ENCODE measurements at places on chromosomes 4 and X.

DNA sequence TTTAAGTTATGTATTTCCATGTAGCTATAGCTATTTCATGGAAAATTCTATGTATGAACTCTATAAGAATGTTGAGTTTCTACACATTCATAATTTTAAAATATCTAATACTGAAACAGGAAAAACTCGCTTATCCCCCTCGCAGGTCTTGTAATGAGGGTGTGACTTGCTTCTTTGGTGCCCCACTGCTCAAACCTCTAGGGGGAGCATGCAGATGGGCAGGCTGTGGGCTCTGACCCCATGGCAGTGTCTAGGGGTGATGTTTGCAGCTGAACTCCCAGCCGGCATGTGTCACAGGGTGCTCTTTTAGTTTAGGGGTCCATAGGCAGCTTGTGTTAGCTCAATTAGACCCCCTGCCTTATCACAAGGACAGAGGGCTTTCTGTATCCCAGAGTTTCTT is 1825.7 kb upstream of the ADGRL3 start:
- no peak for DNase-seq

- no peak for DNase-seq
Observed at GRCh38 chrX:48472851-48473703, 2.9 kb upstream of the FTSJ1 start.

GRCh38 chr4:182246401-182247205 is 3.4 kb downstream of the TENM3 start:
- no peak for DNase-seq

DNA sequence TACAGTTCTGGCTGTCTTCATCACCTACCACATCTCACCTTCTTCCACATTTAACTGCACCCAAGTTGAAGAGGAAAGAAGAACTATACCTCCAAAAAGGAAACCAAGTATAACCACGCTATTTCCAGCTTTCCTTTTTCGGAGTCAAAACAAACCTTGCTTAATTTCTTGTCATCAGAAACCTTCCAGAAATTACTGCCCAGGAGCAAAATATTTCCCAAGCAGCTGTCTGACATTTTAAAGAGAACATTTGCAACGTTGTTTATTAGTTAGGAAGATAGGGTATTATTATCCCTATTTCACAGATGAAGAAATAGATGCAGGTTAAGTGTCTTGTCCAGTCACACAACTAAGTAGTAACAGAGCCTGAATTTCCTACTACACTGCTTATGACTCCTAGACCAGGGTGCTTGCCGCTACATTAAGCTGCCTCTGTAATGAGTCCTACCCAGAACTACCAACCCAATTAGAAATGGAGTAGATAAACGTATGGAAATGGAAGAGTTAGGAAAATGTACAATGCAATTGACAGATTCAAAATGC is 2.2 kb upstream of the ACSL4 start:
- DNase-seq: no peak

DNA sequence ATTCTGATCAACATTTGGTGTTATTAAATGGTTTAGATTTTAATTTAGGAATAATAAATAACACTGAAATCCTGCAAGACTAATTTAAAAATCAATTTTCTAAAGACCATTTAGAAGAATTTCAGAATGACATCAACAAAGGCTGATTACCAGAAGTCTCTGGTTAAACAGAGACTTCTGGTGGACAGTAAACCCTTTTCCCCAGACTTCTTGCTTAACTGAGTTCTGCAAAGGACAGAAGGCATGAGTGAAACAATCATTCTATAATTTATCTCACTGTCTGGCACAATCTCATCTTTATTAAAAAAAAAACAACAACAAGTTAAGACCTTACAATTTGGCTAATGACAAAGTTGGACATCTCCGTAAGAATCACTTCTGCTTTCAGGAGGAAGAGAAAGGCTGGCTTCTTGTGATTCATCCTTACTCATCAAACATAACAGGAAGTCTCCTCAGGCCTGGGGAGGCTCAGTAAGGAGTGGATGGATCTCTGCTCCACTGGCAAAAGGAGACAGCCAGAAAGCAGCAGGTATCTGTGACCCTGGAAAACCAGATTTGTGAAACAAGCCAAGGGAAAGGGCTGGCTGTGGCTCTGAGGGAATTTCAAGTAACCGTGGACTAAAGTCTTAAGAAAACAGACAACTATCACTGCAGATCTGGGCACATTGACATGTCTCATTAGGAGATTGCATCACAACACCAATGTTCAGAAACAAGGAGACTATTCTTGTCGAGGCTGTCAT is 908 bp upstream of the TLR6 start:
- DNase-seq: no peak

DNA sequence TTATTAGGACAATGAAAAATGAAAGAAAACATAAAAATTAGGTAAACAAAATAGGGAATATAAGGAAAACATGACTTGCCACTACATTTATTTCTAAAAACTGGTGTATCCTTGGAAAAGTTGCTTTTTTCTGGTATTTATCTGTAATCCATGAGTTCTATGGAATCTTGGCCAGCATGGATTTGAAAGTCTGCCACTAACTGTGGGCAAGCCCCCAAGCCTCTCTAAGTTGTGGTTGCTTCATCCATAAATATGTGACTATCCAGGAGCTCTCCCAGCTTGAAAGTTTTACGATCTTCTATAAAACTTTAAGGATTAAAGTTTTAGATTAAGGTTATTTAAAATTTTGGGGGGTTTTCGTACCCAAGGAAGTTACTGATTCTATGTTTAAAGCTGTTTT is 21.8 kb downstream of the RPS6KA3 start:
- no peak for DNase-seq

GRCh38 chrX:21373637-21374162 is 518 bp upstream of the CNKSR2 start:
- DNase-seq: peak; percentile 85

DNA sequence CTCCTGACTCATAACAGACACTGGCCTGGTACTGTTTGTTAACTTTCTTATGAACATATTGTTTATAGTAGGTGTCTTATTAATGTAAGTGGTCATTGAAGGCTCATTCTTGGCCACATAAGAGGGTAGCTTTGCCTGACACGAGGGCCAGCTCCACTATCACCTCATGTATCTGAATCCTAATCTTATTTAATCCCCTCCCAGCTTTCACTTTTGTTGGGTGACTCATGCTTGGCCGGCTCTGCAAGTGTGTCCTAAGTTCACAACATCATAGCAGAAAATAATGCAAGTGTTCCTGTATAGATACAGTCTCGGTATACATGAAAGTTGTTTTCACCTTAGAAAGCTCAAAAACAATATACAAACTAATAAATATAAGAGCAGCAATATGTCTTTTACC is 283.8 kb downstream of the IQCM start:
- DNase-seq: no peak

- no peak for DNase-seq
Observed at GRCh38 chr4:172666711-172667368, 501.8 kb upstream of the GALNT7 start.

DNA sequence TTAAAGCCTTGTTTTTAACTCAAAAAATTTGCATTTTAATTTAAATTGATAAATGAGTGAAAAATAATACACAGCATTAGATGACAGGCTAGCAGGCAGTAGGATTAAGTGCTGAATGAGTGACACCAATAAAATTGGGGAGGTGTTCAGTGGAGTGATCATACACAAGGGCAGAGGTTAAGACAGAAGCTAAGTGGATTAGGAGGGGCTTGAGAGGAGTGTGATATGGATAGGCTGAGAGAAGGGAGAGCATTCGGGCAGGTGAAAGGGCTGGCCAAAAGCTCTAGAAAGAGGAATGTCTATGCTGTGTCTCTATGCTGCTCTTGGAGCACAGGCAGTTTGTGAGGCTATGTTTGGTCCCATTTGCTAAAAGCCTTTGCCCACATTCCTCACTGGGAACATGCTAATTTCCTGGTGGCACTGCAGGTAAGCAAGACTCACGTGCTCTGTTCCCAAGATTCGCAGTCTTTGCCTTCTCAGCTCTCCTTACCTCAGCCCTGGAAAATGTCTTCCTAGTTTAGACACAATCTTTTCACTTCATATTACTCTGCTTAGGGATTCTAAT is 52.8 kb upstream of the CCSER1 start:
- DNase-seq: no peak

DNA sequence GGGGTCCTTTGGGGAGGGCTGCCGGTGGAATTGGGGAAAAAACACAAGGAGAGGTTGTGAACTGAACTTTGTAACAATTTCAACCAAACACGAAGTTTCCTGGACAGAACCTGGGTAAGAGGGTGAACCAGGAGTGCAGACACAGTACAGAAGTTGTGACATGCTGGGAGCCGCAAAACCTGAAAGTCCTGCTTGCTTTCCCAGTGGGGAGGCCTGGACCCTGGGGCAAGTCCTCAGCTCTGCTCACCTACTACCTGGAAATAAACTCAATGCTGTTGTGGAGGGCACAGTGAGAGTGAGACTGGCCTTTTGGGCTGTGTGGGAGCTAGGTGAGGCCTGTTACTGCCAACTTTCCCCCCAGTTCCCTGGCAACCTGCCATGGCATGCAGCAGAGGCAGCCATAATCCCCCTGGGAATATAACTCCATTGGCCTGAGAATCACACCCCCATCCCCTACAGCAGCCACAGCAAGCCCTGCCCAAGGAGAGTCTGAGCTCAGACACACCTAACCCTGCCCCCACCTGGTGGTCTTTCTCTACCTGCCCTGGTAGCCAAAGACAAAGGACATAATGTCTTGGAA is 162.8 kb downstream of the THOC2 start:
- no peak for DNase-seq

DNA sequence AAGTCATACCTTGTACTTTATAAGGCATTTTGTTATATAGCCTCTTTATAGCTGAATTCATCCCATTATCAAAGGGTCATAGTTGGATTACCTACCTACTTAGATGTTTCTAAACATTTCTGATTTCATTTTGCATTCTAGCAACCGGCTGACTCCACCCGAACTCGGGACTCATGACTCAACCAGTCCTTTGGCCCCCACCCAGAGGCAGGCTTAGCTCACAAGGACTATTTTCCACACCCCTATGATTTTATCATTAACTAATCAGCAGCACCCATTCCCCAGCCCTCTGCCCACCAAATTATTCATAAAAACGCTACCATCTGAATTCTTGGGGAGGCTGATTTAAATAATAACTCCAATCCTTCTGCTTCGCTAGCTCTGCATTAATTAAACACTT is 79.9 kb upstream of the EGFL6 start:
- DNase-seq: no peak

- DNase-seq: no peak
Observed at GRCh38 chr4:8347660-8348059, 78.1 kb downstream of the HTRA3 start.

DNA sequence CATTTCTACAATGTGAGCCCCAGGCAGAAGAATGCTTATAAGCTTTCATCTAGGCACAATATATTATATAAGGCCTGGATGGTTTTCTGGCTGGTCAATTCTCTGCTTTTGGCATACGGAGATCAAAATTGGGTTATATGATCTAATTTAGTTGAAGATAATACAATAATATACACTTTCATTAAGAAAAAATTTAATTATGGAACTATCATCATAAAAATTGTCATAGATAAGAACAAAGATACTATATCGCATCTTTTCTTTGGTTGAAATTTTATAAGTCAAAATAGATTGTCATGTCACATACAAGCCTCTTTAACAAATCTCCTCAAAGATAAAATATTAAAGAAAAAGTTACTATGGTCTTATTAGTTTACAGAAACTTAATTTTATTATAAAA is 17.1 kb downstream of the DMD start:
- no peak for DNase-seq

- no peak for DNase-seq
Observed at GRCh38 chr4:76610751-76611547, 175.9 kb downstream of the SHROOM3 start.

DNA sequence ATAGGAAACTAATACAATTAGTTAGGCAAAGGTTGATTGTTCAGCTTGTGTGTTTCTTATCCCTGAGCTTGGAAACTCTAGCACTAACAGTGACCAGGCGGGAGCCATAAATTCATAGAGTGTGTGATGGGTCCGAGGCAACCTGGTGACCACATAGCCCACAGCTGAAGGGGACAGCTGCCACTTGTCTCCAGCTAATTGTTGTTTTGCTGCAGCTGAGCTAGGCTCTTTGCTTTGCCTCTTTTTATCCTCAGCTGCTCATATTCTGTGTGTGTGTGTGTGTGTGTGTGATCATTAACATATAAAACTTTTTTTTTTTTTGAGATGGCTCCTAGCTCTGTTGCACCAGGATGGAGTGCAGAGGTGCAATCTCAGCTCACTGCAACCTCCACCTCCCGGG is 53.2 kb downstream of the DOCK11 start:
- DNase-seq: no peak

DNA sequence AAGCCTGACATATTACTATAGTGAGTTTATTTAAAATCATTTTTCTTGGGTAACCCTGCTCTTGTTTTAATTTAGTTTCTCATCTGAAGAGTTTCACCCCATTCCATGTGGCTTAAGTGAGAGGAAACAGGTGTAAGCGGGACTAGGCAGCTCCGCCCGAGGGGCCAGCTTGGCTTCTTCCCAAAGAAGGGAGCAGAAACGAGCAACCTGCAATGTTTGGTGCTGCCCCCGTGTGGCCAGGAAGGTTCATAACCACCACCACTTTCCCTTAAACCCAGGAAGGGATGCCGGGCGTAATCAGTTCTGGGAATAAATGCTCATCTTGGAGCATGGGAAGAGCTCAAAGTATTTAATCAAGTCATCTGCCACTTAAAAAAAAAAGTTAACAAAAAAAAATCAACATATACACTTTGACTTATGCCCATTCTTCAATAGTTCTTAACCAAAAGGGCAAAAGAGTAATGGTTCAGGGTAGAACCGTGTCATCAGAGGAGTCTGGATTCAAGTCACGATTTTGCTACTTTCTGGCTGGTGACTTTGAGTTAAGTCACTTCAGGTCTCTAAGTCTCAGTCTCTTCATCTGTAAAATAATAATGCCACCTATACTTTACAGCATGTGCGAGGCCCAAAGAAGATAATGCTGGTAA is 147.9 kb downstream of the NSUN7 start:
- DNase-seq: peak; percentile 23

GRCh38 chr4:182547435-182547834 is 304.2 kb downstream of the TENM3 start:
- no peak for DNase-seq

DNA sequence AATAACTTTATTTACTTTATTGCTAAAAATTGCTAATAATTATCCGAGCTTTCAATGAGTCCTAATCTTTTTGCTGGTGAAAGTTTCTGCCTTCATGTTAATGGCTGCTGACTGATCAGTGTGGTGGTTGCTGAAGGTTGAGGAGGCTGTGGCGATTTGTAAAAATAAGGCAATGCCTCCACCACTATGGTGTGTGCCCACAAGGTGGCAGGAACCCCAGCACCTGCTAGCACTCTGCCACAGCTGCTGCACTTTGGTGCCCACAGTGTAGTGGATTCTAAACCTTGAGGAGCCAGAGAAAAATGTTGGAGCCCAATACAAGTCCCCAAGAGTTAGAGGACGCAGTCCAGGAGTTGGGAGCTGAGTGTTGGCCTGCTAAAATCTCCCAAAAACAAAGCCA is 1237.1 kb downstream of the PCDH19 start:
- no peak for DNase-seq

GRCh38 chr4:43112139-43112538 is 219.6 kb downstream of the GRXCR1 start:
- no peak for DNase-seq

- no peak for DNase-seq
Observed at GRCh38 chr4:139018501-139018900, 2.9 kb downstream of the NOCT start.

Data from NCI-H2227 treated with DMSO at 0.1 percent for 48 hours (cell line).